Stimulated activated CD8-positive, alpha-beta memory T cell treated with anti-CD3 and anti-CD28 coated beads, Interleukin-15, amount 100 ng/mL, for 24 hours (primary cell): ENCODE measurements at places on chromosomes 4 and X.

GRCh38 chr4:55086578-55086977 lies 38.8 kb downstream of the KDR start:
- no peak for DNase-seq

- DNase-seq: no peak
Observed at GRCh38 chr4:127479031-127479622, 153.6 kb upstream of the INTU start.

DNA sequence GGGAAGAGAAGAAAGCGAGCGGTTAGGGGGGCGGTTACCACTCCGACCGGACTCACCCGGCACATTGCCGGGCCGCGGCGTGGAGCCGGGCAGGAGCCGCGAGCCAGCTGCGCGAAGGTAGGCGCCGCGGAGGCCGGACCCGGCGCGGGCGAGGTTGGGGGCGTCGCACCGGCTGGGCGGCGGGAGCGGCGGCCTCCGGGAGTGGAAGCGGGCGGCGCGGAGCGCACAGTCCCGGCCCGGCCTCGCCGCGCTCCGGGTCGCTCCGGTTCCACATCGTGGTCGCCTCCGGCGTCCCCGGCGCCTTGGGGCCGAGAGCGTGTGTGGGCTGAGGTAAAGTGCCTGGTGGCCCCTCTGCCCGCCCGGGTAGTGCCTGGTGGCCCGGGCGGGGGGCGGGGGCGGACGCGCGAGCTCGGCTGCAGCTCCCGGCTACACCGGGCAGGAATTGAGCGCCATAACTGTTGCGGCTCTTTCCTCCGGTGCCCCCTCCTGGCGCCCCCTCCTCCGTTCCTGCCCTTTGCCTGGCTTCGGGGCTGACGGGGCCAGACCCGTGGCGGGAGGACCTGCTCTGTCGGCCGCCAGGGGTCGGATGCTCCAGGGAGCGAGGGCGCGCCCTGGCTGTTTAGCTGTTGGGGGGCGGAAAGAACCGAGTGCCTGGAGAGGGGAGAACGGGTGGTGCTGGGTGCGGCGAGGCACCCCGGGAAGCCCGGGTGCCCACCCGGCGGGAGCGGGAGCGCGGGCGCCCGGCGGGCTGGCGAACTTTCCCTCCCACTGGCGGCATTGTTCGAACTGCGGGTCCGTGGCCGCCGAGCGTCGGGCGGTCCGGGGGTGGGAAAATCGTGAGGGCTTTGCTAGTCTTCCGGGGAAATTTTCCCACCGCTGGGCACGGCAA lies 626 bp downstream of the JADE3 start:
- no peak for DNase-seq

- DNase-seq: no peak
Observed at GRCh38 chr4:75844151-75844662, 58.0 kb downstream of the PPEF2 start.

DNA sequence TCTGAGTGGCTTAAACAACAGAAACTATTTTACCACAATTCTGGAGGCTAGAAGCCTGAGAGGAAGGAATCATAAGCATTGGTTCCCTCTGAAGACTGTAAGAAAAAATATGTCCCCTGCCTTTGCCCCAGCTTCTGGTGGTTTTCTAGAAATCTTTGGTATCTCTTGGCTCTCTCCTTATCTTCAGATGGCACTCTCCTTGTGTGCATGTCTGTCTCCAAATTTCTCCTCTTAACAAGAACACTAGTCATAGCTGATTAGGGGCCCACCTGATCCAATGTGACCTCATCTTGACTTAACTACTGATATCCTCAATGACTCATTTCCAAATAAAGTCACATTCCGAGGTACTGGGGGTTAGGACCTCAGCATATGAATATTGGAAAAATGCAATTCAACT lies 635.0 kb upstream of the NR3C2 start:
- DNase-seq: no peak

GRCh38 chr4:183195534-183195933 lies 96.5 kb downstream of the WWC2 start:
- DNase-seq: no peak

DNA sequence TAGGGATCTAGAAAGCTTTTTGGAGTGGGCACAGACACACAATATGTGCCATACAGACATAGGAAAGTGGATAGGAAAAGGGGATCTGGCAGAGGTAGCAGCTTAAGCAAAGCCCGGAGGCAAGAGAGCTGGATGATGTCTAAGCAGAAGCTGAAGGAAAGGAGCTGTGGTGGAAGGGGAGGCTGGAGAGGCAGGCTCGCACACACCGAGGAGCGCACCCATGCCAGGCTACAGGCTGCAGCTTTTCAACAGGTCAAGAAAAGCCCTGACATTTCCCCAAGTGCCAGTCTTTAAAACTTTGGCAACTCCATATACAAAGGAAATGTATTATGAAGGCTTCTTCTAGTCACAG lies 67.4 kb downstream of the SOWAHB start:
- DNase-seq: no peak

DNA sequence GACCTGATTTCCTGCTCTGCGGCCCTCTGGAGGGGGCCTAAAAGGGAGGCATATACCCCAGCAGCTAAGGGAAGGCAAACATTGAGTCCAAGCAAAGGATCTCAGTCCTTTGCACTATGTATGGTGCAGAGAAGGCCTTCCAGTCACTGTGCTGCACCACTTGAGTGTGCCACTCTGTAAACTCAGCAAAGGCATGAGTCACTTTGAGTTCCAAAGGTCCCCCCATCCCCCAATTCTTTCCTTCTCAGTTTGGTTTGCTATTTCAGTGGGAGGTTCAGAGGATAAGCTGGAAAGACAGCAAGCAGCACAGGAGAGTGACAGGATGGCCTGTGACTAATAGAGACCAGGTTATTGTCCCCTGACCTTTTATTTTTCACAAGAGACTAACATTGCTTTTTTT lies 131.3 kb downstream of the FHDC1 start:
- no peak for DNase-seq

GRCh38 chr4:98430708-98431403 lies 169.7 kb downstream of the RAP1GDS1 start:
- DNase-seq: no peak

DNA sequence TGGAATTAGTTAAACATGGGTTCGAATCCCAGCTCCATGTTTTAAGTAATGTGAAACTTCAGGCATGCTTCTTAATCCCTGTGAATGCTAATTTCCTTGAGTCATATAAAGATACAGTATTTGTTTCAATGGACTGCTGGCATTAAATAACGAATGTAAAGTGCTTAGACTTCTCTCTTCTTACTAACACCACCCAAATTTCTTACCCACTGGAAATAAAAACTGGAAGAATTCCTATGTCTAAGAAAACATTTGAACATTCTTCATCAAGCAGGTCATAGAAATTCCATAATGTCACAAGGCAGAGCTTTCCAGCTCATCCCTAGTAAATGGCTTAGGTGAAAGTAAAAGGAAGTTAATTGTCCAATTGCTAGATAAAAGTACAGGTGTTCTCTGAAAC lies 172.5 kb downstream of the ANK2 start:
- no peak for DNase-seq

DNA sequence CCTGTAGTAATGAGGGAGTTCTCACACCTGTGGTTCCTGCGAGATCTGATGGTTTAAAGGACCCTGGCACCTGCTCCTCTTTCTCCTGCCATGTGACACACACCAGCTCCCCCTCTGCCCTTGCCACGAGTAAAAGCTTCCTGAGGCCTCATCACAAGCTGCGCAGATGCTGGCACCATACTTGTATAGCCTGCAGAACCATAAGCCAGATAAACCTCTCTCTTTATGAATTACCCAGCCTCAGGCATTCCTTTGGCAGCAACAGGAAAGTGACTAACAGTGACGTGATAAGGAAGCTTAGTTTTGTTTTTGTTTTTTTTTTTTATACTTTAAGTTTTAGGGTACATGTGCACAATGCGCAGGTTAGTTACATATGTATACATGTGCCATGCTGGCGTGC lies 130.9 kb downstream of the AFAP1 start:
- DNase-seq: no peak

- DNase-seq: no peak
Observed at GRCh38 chrX:48451708-48452107, 18.4 kb downstream of the SLC38A5 start.

DNA sequence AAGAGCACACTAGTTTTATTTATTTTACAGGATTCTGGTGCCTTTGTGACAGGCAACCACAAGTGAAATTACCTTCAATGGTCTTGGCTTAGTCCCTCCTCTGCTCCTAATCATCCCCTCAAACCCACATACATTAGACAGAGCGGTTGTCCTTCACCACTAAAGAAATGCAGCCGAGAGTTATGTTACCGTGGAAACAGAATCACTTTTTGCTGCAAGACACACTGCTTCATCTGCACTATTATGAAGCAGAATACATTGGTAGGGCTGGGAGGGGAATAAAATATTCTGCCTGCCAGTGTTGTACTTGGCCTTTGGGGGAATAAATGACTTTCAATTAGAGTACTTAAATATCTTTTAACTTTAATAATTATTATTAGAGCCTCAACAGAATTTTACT lies 75.2 kb downstream of the ARHGEF38 start:
- DNase-seq: no peak

- no peak for DNase-seq
Observed at GRCh38 chr4:185305979-185306442, 89.7 kb downstream of the LRP2BP start.

GRCh38 chrX:152157042-152157441 lies 18.7 kb upstream of the MAGEA10 start:
- DNase-seq: no peak

DNA sequence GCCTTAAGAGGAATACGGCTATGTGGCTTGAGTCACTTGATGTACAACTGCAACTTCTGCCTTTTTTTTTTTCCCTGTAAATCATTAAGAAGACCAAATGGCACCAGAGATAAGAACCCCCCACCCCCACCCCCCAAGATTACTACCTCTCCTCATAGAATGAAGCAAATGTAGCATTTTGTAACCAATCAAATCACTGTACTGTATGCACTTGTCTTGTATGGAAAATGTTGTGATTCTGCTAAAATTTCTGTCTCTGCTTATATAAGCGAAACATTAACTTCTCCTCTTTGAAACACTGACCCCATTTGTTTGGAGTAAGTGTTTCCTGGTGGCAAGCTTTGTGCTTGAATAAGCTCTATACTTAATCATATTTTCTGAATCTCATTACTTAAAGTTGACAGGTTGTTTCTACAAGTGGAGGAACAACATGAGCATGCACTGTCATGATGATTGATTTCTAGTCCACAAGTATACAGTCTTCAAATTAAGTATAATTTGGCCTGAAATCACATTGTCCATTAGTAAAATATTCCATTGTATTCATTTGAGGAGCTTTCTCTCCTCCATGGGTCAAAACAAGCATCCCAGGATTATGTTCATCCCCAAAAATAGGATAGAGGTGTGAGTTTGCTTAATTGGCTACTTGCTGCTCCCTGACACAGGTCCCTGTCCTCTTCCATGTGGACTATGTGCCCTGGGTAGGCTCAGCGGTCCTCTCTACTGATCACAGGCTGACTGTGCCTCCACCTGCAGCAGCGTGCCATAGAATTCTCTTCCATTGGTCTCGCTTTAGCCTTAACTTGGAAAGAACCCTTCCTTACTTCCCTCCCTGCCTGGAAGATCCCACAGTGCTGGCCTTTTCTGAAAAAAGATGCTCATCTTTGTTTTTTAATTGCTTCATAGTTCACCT lies 104.0 kb upstream of the BMP2K start:
- no peak for DNase-seq

GRCh38 chr4:124386648-124387047 lies 325.9 kb downstream of the ANKRD50 start:
- no peak for DNase-seq

DNA sequence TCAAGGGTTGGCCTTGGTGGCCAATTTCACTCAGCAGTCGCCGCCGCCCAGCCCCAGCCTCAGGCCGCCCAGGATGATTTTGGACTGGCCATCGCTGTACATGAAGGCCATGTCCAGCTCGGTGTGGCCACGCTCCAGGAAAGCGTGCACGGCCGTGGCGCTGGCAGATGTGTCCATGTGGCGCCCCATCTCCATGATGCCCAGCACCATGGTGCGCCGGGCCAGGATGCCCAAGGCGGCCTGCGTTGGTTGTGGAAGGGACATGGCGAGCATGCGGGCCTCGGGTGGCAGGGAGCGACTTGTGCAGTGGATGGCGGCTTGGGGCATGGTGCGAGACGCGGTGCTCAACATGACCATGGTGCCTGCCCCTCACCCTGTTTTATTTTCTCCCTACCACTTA lies 55.4 kb downstream of the ZCCHC12 start:
- DNase-seq: no peak

- DNase-seq: no peak
Observed at GRCh38 chr4:85833302-85833701, 358.4 kb downstream of the ARHGAP24 start.

- DNase-seq: no peak
Observed at GRCh38 chr4:71765350-71765749, 18.5 kb downstream of the GC start.

DNA sequence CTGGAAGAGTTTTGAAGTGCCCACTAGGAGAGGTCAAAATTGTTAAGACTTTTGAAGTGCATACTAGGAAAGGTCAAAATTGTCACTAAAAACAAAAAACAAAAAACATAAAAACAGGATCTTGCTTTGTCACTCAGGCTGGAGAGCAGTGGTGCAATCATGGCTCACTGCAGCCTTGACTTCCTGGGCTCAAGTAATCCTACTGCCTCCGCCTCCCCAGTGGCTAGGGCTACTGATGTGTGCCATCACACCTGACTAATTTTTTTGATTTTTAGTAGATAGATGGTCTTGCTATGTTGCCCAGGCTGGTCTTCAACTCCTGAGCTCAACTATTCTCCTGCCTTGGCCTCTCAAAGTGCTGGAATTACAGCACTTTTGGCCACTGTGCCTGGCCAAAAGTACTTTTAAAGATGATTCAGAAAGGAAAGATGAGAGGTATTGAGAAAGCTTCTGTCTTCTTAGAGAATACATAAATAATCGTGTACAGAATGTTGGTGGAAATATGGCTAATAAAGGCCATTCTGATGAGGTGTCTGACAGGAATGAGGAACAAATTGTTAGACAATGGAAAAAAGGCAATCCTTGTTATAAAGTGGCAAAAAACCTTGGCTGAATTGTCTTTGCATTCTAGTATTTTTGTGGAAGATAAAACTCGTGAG lies 43.3 kb upstream of the STX18 start:
- DNase-seq: no peak

GRCh38 chrX:599837-600715 lies 30.5 kb upstream of the SHOX start:
- DNase-seq: no peak

DNA sequence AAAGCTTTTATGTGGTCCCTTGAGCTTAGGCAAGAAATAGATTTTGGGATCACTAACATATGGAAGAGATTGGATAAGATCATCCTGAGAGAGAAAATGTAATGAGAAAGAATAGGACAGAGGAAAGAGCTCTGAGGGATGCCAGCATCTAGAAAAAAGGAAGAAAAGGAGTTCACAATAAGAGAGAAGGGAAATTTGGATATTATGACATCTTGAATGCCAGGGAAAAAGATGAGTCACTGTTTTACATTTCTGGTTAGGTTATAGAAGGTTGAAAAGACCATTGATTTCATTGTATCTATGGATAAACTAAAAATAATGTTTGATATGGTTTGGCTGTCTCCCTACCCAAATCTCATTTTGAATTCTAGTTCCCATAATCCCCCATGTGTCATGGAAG lies 208.5 kb downstream of the MAD2L1 start:
- no peak for DNase-seq
